ENCODE measurements at places on chromosomes 12 and 14.

DNA sequence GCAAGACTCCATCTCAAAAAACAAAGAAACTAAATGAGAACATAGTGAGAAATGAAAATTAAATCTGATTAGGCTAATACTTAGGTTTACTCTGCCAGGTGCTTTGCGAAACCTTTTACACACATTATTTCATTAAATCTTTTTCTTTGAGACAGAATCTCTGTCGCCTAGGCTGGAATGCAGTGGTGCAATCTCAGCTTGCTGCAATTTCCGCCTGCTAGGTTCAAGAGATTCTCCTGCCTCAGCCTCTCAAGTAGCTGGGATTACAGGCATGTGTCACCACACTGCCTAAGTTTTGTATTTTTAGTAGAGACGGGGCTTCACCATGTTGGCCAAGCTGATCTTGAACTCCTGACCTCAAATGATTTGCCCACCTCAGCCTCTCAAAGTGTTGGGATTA, 21.9 kb upstream of the EEA1 start:
- DNase-seq = no peak

- DNase-seq = no peak
Observed at GRCh38 chr14:58540749-58541632, 96.8 kb upstream of the DACT1 start.

GRCh38 chr14:99538275-99538674, 57.1 kb downstream of the CCNK start:
- no peak for DNase-seq

DNA sequence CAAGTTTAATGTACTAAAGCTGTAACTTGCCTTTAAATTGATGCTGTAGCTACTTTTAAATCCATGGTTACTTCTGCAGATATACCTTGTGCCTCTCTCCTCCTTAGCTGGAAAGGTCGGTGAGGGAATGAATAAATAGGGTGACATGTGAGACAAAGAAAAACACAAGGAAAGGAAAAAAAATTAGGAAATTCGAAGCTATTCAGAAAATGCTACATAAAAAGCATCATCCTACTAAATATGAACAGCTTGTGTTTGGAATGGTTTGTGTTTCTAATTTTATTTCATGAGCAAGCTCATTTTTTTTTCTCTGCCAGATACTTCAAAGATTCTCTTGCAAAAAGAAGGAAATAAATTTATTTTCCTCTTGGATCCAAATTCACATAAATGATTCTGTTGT, 186.3 kb upstream of the NUDT4 start:
- no peak for DNase-seq

- DNase-seq = no peak
Observed at GRCh38 chr14:55881577-55882241, 236.5 kb upstream of the PELI2 start.

GRCh38 chr14:32230181-32230580, 27.1 kb upstream of the RNU6-8 start:
- no peak for DNase-seq

DNA sequence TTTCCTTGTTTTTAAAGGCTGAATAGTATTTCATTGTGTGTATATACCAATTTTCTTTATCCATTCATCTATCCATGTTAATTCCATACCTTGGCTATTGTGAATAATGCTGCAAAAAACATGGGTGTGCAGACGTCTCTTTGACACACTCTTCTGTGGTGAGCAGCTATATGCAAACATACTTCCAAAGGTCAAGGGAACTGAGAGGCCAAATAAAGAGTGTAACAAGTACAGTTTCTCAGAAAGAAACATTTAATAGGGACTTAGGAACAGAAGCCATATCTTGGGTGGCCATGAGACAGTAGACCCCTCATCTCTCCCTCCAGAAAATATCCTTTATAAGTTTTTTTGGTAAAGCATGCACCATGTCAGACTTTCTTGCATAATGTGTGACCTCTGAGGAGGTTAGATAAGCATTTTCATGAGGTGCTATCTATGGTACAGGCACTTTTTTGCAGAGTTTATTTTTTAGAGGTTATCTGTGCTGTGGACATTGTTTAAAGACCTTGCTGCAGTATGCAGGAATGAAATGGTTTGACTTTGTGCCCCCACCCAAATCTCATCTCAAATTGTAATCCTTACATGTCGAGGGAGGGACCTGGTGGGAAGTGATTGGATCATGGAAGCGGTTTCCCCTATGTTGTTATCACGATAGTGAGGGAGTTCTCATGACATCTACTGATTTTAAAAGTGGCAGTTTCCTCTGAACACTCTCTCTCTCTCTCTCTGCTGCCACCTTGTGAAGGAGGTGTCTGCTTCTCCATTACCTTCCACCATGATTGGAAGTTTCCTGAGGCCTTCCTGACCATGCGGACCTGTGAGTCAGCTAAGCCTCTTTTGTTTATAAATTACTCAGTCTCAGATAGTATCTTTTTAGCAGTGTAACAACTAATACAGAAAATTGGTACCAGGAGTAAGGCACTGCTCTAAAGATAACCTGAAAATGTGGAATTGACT, 1202.3 kb downstream of the GALC start:
- DNase-seq = no peak

- peak; percentile 91 for DNase-seq
Observed at GRCh38 chr12:54368709-54369596, 4.7 kb upstream of the GPR84 start.

DNA sequence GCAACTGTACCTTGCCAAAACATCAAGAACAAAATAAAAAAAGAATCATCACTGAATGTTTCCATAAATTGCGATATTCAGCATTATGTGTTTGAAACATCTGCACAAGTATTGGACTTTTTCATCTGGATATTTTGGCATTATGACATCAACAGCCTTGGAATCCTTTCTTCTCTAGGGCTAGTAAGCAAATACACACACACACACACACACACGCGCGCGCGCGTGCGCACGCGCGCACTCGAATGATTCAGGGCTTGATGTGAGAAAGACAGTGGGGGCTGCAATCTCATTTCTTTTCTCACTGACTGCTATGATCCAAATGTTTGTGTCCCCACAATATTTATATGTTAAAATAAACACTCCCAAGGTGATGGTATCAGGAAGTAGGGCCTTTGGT, 90.0 kb upstream of the SLC38A4 start:
- DNase-seq = no peak

GRCh38 chr12:127469331-127469730, 797.6 kb upstream of the TMEM132C start:
- no peak for DNase-seq

- no peak for DNase-seq
Observed at GRCh38 chr14:61191733-61192132, 89.4 kb downstream of the TMEM30B start.

GRCh38 chr14:79583738-79584408, 627.4 kb downstream of the DIO2 start:
- no peak for DNase-seq

DNA sequence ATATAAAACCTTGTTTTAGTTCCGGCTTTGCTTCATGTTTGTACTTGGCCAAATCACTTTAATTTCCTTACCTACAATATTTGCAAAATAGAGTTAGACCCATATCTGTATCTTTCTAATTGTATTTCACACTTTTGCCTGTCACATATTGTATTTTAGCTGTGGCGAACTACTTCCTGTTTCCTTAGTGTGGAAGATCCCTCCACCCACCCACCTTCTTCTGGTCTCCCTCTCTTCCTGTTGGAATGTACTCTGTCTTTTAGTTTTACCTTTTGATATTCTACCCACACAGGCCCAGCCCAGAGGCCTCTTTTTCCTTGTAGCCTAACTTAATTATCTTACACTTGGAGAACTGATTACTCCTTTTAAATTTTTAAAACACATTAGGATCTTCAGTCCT, 78.2 kb downstream of the SCN8A start:
- no peak for DNase-seq

DNA sequence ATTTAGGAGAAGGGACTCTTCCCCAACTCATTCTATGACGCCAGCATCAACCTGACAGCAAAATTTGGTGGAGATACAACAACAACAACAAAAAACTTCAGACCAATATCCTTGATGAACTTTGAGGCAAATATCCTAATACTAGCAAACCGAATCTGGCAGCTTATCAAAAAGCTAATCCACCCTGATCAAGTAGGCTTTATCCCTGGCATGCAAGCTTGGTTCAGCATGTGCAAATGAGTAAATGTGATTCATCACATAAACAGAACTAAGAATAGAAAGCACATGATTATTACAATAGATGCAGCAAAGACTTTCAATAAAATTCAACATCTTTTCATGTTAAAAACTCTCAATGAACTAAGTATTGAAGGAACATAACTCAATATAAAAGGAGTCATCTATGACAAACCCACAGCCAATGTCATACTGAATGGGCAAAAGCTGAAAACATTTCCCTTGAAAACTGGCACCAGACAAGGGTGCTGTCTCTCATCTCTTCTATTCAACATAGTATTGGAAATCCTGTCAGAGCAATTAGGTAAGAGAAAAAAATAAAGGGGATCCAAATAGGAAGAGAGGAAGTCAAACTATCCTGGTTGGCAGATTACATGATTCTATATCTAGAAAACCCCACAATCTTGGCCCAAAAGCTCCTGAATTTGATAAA, 233.3 kb downstream of the CCDC59 start:
- no peak for DNase-seq

- DNase-seq = no peak
Observed at GRCh38 chr14:104432611-104433231, 146.8 kb upstream of the C14orf180 start.

GRCh38 chr14:74594606-74595005, 17.4 kb downstream of the LTBP2 start:
- DNase-seq = no peak

- no peak for DNase-seq
Observed at GRCh38 chr12:116595186-116595585, 36.0 kb downstream of the MAP1LC3B2 start.

- no peak for DNase-seq
Observed at GRCh38 chr14:87995500-87996290, 2.7 kb upstream of the GALC start.

DNA sequence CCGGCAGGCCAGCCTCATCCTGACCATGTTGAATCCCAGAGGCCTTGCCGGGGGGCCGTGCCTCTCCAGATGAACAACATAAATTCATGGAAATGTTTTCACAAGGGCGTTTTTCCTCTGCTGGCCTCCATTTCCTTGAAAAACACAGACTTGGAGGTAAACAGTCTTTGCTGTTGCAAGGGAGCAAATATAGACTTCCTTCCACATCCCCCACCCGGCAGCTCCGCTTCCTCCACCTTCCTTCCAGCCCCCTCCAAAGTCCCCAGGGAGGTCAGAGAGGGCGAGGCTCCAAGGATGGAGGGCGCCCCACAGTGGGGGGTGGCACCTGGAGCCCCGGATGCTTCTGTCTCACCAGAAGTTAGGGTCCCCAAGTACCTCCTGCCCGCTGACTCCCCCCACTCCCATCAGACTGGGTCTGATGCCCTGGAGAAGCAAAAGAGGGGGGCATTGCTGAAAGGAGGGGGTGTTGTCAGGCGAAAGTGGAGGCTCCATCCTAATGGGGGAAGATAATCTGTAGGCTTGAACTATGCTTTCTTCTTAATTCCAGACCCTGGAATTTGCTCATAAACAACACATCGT, 31.1 kb downstream of the CALM1 start:
- no peak for DNase-seq

GRCh38 chr12:93892423-93893268, 215.5 kb downstream of the CRADD start:
- DNase-seq = no peak

DNA sequence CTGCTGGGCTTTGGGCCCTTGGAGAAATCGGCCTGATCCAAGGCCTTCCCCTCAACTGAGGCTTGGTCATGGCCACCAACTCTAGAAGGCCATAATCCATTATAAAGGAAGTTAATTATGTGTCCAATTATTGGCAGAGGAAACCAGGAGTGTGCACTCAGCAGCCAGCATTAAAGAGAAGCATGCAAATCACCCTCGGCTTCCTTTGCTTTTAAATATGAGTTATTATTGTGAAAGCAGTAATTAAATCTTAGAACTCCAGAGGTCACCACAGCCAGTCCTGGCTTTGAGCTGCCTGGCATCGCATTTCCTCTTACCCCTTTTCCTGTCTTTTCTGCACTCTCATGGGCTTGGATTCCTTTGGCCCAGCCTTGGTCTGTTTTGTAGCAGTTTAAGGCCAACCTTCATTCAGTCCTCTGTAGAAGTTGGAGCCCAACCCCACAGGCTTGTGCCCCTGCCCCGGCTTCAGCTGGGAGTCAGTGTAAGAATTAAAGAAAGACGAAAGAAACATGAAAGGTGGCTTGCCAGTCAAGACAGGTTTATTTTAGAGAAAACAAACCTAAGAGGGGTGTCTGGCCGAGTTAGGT, 14.7 kb upstream of the KRT86 start:
- peak; percentile 43 for DNase-seq

- DNase-seq = no peak
Observed at GRCh38 chr14:77018785-77019184, 9.7 kb downstream of the IRF2BPL start.

GRCh38 chr14:24428628-24429394, 657 bp downstream of the CBLN3 start:
- no peak for DNase-seq

GRCh38 chr12:17527021-17527420, 563.0 kb downstream of the RERGL start:
- DNase-seq = no peak

DNA sequence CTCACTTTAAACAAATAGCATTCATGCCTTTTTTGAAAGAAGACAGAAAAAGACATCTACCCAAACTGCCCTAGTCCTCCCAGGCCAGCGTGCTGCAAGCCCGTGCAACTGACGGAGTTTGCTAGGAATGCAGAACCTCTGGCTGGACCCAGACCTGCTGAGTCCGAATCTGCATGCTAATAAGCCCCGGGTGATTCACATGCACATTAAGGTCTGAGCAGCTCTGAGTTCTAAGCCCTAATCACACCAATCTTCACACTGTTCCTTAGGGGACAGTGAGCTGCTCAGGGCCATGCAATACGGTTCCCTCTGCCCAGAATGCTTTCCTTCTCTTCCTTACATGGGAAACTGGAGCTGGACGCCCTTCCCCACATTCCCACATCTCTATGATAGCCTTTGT, 25.2 kb downstream of the HAL start:
- DNase-seq = no peak

DNA sequence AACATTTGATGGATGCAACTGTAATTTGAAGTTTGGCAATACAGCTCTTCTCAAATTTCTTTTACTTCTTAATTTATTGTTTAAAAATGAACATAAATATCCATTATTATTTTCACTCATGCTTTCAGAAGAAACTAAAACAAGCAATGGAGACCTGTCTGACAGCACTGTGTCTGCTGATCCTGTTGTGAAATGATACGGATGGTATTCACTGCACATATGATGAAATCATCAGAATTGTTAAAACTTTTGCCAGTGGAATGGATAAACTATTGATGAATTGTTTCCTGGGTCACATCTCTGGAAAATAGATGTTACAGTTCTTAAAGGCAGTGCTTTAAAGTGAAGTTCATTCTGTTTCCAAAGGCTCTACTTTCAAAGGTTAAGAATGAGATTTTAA, 59.2 kb downstream of the WASHC4 start:
- DNase-seq = no peak

DNA sequence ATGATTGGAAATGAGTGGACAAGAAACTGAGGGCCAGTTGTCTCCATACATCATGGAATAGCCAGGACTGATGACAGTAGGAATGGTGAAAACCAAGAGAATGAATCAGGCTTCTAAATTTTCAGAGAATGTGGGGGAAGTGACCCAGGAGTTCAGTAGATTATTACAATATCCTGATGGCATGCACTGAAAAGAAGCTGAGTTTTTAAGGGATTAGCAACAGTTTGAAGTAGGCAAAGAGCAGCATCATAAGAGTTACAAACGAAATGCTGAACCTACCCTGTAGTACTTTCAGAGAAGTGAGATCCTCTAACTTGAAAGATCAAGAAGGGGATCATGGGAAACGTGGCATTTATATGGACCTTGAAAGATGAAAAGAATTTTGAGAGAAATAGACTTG, 13.2 kb downstream of the SLC2A14 start:
- no peak for DNase-seq

- DNase-seq = no peak
Observed at GRCh38 chr14:81206115-81206514, 14.6 kb downstream of the GTF2A1 start.

Data from body of pancreas (tissue), 4 donors.